ENCODE measurements at places on chromosomes 6 and 20.

DNA sequence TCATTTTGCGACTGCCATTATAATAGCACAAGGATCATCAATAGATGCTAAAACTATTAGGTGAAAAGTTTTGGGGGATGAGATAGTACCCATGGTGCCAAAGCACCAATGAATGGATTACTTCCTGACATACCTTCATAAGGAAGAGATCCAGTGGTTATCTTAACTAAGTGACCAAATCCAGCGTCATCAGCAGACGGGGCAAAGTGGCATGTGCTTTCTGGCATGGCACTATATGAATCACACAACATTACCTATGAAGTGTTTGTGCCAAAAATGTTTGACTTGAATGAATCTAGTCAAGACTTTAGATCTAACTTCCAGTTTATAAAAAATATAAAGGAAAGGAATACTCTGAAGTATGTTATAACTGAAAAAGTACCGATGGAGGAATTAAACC lies 10.8 kb downstream of the TRIM26 start:
- DNase-seq = no peak

DNA sequence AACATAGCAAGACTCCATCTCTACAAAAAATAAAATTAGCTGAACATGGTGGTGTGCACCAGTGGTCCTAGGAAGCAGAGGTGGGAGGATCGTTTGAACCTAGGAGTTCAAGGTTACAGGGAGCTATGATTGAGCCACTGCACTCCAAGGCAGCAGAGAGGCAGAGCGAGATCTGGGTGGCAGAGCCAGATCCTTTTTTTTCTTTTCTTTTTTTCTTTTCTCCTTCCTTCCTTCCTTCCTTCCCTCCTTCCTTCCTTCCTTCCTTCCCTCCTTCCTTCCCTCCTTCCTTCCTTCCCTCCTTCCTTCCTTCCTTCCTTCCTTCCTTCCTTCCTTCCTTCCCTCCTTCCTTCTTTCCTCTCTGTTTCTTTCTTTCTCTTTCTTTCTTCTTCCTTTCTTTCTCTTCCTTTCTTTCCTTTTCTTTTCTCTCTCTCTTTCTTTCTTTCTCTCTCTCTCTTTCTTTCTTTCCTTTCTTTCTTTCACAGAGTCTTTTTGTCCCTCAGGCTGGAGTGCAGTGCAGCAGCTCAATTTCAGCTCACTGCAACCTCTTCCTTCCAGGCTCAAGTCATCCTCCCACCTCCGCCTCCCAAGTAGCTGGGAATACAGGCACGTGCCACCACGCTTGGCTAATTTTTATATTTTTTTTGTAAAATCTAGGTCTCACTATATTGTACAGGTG lies 9.2 kb upstream of the VSTM2L start:
- DNase-seq = no peak

DNA sequence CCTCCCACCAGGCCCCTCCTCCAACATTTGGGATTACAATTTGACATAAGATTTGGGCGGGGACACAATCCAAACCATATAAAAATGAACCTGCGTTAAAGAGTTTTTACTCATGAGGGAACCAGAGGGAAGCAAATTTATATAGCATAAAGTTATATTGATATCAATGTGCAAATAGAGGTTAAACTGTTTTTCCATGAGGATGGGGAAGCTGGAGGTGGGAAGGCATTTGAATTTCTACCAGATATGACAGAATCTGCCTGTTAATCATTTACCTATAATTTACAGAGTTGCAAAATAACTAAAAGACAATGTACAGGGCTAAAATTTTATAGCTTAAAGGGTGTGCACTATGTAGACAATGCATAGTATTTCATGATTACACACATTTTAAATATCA lies 322.0 kb upstream of the FKBP1C start:
- DNase-seq = no peak

GRCh38 chr20:39164642-39165041 lies 202.5 kb downstream of the DHX35 start:
- no peak for DNase-seq

- DNase-seq = no peak
Observed at GRCh38 chr6:50958148-50958697, 139.6 kb downstream of the TFAP2B start.

GRCh38 chr6:37204014-37204751 lies 34.2 kb downstream of the PIM1 start:
- no peak for DNase-seq

- no peak for DNase-seq
Observed at GRCh38 chr6:42939810-42940167, 10.5 kb downstream of the CNPY3 start.

GRCh38 chr20:17436664-17437063 lies 94.5 kb downstream of the BFSP1 start:
- DNase-seq = no peak

- DNase-seq = peak; percentile 47
Observed at GRCh38 chr20:23622839-23623343, 14.9 kb downstream of the CST3 start.

DNA sequence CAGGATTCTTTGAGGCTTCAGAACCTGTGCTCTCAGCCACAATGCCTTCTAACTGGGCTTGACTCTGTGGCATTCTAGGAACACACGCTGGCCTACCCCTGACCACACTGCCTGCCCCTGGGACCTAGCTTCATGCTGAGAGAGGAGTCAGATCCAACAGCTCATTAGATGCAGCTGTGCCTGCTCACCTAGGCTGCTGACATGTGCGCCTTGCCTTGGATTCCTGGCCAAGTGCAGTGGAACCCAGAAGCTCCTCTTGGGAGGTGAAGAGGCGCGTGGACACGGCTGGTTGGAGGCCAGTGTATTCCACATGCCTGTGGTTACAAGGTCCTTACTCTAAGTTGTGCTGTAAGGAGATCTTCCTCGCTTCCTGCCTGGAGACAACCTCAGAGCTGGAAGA lies 24.7 kb upstream of the KCNK16 start:
- DNase-seq = no peak

DNA sequence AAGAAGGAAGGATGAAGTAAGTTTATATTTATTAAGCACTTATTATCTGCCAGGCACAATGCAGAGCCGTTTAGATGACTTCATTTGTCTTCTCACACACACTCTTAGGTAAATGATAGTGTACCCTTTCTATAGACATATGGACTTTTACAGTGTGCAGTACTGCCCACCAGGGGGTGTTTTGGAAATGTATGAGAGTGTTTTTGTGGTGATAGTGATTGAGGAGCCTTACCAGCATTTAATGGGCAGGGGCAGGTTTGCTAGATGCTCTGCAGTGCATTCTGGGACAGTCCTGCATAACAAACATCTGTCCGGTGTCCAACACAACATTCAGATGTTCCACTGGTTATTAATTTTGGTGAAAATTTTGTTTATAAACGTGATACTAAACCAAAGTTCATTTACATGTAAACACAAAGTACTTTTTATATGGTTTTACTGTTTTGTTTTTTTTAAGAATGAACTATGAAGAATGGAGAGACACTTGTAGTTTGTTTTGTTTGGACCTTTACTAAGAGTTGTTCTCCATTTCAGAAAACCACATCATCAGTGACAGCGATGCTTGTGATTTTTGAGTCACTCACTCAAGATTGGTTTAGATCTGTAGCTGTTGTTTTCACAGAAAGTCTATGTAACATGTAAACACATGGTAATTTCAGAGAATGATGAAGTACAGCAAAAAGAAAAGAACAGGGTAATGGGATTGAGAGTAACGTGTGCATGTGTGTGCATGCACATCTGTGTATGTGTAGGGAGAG lies 19.9 kb downstream of the KCNS1 start:
- no peak for DNase-seq

DNA sequence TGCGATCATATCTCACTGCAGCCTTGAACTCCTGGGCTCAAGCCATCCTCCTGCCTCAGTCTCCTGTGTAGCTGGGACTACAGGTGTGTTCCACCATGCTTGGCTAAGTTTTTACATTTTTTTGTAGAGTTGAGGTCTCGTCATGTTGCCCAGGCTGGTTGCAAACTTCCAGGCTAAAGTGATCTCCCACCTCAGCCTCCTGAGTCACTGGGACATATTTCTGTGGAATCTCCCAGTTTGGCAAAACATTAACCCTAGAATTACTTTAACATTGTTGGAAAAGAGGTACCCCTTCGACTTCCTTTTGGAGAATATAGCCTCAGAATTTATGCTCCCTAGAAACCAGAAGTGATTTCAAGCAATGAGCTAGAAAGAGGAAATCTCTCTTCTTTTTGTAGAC lies 57.2 kb downstream of the SHLD1 start:
- DNase-seq = no peak

GRCh38 chr6:130575971-130576370 lies 210.2 kb downstream of the TMEM200A start:
- DNase-seq = peak; percentile 70

DNA sequence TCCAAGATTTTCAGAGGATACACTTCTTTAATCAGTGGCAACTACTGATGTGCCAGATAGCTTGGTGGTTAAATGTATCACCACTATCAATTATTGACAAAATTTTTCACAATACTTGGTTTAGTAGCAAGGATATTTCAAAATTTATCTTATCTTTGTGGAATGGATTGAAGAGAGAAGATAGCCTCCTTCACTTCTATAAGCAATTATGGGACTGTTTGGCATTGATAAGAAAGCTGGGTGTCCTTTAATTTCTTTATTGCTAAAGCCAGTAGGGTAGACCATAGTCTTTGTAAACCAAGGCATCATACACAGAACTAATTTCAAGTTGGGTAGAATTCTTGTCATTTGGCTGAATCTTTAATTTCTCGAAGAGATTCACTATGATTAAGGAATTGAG lies 4.9 kb upstream of the RNF182 start:
- no peak for DNase-seq

DNA sequence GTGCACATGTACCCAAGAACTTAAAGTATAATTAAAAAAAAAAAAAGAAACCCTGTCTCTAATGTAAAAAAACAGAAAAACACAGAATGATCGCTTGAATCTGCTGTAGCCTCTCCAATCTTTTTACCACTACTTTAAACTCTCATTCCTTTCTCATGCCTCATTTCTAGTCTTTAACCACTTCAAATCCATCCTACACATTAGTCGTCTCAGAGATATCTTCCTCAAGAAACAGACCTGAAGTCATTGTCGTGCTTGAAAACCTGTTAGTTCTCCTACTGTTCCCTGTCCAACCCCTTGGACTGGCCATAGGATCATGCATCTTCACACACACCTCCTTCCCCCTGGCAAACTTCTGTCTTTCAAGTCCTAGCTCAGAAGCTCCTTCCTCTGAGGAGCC lies 112.1 kb upstream of the BCLAF1 start:
- no peak for DNase-seq

- peak; percentile 68 for DNase-seq
Observed at GRCh38 chr6:293193-294174, 1.2 kb downstream of the DUSP22 start.

- no peak for DNase-seq
Observed at GRCh38 chr20:32888636-32889035, 29.9 kb downstream of the EFCAB8 start.

DNA sequence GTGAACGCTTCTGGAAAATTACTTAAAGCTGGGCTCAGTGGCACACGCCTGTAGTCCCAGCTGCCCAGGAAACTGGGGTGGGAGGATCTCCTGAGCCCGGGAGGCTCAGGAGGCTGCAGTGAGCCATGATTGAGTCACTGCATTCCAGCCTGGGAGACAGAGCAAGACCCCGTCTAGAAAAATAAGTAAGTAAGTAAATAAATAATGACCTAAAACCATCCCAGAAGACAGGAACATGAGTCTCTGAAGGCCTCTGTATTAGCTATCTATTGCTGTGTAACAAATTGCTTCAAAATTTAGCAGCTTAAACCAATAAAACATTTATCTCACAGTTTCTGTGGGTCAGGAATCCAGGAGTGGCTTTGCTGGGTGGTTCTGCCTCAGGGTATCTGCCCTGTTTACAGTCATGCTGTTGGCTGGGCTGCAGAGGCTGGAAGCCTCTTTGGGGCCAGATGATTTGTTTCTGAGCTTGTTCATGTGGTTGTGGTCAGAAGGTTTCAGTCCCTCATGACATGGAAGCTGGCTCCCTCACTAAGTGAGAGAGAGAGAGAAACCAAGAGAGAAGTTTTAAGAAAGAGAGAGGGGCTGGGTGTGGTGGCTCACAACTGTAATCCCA lies 48.4 kb upstream of the NCOA3 start:
- peak; percentile 79 for DNase-seq

DNA sequence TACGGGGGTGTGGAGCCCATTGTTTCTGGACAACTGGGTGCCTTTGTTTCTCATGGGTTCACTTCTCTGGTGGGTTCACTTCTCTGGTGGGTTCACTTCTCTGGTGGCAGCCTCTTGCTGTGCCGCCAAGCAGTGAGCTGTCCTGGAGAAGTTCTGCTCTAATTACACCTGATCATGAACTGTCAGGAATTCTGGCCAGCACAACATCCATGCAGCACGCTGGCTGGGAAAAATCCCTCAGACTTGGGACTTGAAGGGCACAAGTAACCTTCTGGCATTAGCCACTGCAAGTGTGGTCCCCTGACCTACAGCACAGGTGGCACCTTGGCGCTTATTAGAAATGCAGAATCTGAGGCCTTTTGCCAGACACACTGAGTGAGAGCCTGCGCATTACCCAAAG lies 752.5 kb downstream of the QKI start:
- no peak for DNase-seq

GRCh38 chr6:45617441-45617840 lies 239.7 kb upstream of the SUPT3H start:
- DNase-seq = no peak

DNA sequence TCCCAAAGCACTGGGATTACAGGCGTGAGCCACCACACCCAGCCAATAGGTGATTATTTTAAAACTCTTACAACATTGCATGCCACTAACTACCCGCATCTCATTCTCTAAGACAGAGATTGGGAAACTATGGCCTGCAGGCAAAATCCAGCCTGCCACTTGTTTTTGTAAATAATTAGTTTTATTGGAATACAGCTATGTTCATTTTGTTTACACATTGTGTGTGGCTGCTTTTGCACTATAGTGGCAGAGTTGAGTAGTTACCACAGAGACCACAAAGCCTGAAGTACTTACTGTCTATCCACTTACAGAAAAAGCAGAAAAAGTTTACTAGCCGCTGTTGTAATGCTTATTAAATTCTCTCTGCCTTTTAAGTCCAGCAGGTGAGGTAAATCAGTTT lies 16.4 kb upstream of the PKIG start:
- no peak for DNase-seq

GRCh38 chr6:6997263-6998193 lies 110.2 kb upstream of the RREB1 start:
- no peak for DNase-seq

DNA sequence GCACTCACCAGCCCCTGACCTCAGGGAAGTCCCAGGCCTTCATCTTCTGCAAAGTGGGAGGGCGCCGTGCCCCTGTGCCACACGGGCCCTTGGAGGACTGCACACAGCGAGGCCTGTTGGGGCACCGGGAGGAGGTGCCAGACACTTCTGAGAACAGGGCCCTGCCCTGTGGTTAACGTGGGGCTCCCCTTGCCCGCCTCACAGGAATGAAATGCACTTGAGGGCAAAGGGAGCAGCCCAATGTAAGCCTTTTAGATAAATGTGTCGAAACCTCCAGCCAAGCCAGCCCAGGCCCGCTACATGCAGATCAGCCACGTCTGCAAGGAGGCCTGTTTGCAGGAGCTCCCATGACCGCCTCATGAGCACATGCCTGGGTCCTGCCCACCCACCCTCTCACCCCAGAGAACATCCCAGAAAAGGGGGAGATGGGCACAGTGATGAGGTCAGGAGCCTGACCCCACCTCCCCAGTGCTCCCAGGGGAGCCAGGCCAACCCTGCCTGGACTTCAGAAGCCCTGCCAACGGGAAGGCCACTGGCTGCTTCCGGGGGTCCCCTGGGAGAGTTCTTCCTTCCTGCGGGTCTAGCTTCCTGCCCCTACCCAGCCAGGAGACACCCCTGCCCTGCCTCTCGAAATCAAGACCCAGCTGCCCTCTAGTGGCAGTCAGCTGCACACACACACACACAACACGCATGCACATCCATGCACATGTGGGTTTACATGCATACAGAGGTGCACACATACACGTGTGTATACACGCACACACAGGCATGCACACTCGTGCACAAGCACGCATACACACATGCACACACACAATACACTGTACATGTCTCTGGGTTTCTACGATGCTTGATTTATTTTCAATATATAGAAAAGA lies 178.7 kb downstream of the TAF4 start:
- no peak for DNase-seq

Measured in GM06990 (cell line).